Stimulated activated CD4-positive, alpha-beta T cell treated with anti-CD3 and anti-CD28 coated beads, Interleukin-1b, Interleukin-23, amount 100 ng/mL, for 4 hours (primary cell): ENCODE measurements at places on chromosomes 2 and 18.

DNA sequence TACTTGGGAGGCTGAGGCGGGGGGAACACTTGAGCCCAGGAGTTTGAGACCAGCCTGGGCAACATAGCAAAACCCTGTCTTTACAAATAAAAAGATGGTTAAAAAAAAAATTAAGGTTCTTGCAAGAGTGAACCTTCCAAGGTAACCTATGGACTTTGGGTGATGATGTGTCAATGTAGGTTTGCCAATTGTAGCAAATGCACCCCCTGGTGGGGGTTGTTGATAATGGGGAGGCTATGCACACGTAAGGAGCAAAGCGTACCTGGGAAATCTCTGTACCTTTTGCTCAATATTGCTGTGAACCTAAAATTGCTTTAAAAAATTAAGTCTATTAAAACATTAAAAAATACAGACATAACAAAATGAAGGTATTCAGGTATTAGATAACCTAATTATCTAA, 70.4 kb downstream of the CWC22 start:
- DNase-seq = no peak

DNA sequence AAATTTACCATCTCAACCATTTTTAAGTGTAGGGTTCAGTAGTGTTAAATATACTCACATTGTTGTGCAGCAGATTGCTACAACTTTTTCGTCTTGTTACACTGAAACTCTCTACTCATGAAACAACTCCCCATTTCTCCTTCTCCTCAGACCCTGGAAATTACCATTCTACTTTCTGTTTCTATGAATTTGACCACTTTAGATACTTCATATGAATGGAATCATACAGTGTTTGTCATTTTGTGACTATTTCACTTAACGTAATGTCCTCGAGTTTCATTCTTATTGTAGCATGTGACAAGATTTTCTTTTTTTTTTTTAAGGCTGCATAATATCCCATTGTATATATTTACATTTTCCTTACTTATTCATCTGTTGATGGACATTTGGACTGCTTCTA, 203.8 kb downstream of the PLCL1 start:
- DNase-seq = no peak

DNA sequence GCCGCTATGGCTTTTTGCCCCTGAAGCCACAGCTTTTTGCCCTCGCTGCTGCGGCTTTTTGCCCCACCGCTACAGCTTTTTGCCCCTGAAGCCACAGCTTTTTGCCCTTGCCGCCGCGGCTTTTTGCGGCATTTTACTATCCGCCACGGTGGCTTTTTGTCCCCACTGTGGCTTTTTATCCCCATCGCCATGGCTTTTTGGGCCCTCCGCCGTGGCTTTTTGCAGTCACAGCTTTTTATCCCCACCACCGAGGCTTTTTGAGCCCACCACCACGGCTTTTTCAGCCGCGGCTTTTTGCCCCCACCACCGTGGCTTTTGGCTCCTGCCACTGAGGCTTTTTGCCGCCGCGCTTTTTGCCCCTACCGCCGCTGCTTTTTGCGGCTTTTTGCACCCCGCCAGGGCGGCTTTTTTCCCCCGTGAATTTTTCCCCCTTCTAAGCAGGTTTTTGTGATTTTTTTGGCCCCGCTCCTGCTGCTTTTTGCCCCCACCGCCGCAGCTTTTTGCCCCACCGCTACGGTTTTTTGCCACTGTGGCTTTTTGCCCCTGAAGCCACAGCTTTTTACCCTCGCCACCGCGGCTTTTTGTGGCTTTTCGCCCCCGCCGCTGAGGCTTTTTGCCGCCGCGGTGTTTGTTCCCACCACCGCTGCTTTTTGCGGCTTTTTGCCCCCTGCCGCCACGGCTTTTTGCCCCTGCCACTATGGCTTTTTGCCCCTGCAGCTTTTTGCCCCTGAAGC, 2797.2 kb upstream of the TEKT4 start:
- no peak for DNase-seq

- DNase-seq = no peak
These were observed 9.6 kb downstream of the RRM2 start for GRCh38 chr2:10132043-10132575.

DNA sequence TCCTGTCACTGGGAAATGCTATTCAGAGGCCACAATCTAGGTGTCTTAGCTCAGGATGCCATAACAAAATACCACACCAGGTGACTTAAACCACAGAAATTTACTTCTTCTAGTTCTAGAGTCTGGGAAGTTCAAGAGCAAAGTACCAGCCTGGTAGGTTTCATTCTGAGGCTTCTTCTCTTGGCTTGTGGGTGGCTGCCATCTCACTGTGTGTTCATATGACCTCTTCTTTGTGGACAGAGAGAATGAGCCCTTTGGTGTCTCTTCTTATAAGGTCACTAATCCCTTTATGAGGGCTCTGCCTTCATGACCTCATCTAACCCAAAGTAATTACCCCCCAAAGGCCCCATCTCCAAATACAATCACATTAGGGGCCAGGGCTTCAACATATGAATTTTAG, 57.3 kb downstream of the RHOB start:
- no peak for DNase-seq

GRCh38 chr2:55518841-55519165, 715 bp upstream of the CFAP36 start:
- DNase-seq = no peak

- no peak for DNase-seq
These were observed 86.6 kb downstream of the DNER start for GRCh38 chr2:229627728-229628127.

GRCh38 chr18:74139411-74139810, 8.2 kb downstream of the FBXO15 start:
- no peak for DNase-seq

DNA sequence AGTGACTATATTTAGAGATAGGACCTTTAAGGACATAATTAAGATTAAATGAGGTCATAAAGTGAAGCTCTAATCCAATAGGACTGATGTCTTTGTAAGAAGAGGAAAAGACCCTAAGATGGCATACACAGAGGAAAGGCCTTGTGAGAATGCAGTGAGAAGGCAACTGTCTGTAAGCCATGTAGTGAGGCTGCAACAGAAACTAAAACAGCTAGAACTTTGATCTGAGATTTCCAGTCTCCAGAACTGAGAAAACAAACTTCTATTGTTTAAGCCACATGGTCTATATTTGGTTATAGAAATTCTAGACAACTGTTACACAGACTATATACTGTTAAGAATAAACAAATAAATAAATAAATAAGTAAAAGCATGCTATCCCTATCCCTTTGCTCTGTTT, 276.8 kb downstream of the CNTNAP5 start:
- no peak for DNase-seq

DNA sequence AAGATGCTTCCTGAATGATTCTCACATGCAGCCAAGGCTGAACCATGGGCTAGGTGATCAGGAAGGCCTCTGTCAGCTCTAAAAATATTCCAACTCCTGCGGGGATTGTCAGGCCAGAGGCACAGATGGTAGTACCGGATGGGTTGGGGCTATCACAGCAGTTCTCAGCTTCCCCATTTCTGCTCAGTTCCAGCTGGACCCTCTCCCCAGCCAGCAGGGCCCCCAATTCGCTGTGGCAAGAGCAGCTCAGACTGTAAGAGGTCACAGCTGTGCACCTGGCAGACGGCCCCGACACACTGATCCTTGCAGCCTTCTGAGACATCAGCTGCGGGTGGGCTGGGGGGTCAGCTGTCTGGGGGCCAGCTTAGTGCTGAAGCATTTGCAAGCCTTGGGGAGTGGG, 43.6 kb upstream of the TCF7L1 start:
- DNase-seq = no peak

DNA sequence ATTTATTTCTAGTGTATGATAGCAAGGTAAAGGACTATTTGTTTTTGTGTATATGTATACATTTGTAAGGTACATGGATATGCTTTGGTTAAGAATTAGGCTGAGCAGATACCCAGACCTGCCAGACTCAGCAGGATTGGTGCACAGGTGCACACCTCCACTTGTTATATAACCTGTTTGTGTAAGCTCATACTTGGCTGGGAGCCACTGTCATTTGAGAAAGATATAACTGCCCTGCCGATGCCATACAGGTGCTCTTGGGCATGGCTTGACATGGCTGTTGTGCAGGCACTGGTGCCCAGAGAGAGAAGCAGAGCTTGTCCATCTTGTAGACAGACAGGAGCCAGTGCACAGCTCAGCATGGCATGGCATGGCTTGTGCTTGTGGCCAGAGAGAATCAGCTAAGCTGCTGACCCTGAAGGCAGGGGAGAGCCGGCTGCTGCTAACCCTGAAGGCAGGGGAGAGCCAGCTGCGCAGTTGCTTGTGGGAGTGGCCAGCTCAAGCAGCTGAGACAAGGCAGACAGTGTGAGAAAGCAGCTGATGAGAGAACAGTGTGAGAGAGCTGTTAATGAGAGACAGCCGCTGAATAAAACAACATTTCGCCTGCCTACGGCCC, 136.5 kb downstream of the RNF144A start:
- DNase-seq = no peak

DNA sequence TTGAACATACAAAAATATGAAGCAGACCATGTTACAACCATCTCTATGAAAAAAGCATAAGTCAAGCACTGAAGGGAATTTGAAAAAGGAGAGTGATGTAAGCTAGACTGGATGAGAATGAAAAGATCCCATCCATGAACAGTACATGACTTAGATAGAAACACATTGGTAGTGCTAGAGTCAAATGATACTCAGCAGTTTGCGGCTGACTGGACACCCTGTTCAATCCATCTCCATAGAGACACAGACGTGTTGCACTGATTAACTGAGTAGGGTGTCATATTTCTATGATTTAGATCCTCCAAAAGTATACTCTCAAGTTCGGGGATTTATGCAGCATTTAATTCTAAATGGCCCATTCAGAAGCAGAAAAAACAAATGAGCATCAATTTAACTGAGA, 674.3 kb upstream of the NRXN1 start:
- DNase-seq = no peak

- DNase-seq = no peak
These were observed 76.5 kb downstream of the NOL10 start for GRCh38 chr2:10613263-10613662.

DNA sequence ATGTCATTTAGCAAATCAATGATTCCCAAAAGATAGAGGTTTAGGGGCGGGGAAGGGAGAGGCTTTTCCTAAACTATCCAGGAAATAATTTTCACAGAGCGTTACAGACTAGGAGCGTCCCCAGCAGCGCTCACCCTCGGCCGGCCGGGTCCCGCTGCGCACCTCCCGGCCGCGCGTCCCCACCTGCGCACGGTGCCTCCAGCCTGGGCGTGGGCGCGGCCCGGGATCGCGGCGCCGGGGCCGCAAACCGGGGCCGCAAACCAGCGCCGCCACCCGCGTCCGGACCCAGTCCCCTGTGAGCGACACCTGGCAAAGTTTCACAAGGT, 684 bp upstream of the ZCCHC2 start:
- no peak for DNase-seq

DNA sequence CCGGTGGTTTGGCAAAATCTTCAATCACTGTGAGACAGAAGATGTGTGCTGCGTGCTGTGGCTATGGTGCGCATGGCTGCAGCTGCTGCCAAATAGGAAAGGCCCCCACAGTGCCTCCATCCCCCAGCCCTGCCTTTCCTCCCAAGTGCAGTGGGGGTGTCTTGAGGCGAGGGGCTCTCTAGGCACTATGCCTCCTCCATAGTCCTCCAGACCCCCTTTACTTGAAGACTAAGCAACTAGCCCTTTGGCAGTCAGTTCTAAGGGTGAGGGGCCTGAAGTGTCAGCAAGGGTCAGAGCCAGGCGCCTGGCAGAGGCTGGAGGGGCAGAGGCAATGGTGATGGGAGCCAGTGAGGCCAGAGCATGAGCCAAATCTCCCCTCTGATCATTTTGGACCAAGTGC, 13.6 kb upstream of the TMEM185B start:
- DNase-seq = no peak

- no peak for DNase-seq
These were observed 10.6 kb upstream of the CEP68 start for GRCh38 chr2:65045651-65046050.

GRCh38 chr2:160429248-160430000, 64.2 kb downstream of the RBMS1 start:
- no peak for DNase-seq

DNA sequence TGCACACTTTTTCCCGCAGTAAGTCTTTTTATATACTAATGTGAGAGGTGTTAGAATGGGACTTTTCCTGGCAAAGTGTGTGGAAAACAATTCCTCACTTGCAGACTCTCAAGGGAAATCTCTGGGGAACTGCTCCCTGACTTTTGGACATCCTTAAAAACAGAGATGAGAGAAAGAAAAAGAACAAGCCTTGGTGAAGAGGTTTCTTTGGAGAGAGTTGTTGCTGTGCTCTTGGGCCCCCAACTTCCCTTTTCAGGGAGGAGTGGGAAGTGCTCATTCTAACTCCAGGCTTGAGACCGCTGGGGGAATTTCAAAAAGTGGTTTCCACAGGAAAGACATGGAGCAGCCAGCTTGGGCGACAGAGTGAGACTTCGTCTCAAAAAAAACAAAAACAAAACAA, 142.6 kb upstream of the SPRED2 start:
- no peak for DNase-seq

GRCh38 chr2:238124488-238125126, 13.9 kb upstream of the KLHL30 start:
- DNase-seq = no peak

GRCh38 chr18:59039449-59039848, 100.2 kb upstream of the SEC11C start:
- no peak for DNase-seq
